ENCODE measurements at places on chromosomes 6 and 20.

GRCh38 chr6:35686873-35687555, 1.7 kb downstream of the FKBP5 start:
- DNase-seq, result no peak

- no peak for DNase-seq
Measured at GRCh38 chr6:2900221-2900807, 2.8 kb downstream of the SERPINB9 start.

DNA sequence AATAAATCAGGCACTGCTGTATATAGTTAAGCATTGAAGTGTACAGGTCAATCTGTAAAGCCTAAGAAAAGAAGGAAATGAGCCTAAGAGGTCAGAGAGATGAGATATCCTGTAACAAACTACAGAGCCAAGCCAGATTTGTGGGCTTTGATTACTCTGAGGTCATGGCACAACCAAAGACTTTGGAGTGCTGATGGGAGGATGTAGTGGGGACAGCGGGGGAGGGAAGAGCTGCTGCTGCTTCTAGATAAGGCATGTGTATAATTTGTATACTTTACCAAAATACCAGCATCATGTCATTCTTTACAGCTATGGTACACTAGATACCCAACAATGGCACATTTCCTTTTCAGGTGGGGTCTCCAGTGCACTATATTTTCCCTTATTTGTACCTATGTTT, 102.5 kb downstream of the OGFRL1 start:
- no peak for DNase-seq

DNA sequence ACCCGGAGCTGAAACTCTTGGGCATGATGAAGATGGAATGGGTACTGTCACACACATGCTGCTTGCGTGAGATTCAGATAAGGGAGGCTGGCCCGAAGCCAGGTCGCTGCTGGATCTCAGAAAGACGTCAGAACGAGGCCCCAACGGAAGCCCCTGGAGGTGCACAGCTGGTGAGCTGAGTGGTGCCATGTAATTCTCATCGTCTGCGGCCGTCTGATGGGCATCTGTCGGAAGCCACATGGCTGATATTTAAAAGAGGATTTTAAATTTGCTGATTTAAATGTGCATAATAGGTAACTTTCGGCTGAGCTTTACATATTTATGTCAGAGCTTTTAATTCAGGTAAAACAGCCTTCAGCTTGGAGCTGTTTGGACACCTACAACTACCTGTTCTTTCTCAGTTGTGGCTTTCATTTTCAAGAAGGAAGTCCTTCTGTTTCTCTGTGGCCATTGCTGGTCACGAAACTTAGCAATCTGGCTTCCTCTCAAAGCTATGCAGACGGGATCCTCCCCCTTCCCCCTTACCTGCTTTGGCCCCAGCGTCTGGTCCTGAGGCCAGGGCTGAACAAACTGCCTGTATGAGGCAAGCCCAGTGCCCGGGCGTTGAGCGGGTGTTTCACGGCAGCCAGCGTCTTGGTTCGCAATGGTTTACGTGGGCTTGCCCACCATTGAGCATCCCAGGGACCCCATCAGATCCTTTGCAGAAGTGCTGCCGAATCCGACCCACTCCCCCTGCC, 9.2 kb downstream of the SLCO4A1 start:
- peak; percentile 36 for DNase-seq

GRCh38 chr20:62228982-62229545, 9.0 kb upstream of the HRH3 start:
- no peak for DNase-seq
